Stimulated activated CD8-positive, alpha-beta memory T cell treated with anti-CD3 and anti-CD28 coated beads, Interleukin-4, amount 100 ng/mL, for 1 hour (primary cell): ENCODE measurements at places on chromosomes 5 and 9.

GRCh38 chr9:91477106-91477505 is 53.5 kb upstream of the NFIL3 start:
- DNase-seq = no peak

DNA sequence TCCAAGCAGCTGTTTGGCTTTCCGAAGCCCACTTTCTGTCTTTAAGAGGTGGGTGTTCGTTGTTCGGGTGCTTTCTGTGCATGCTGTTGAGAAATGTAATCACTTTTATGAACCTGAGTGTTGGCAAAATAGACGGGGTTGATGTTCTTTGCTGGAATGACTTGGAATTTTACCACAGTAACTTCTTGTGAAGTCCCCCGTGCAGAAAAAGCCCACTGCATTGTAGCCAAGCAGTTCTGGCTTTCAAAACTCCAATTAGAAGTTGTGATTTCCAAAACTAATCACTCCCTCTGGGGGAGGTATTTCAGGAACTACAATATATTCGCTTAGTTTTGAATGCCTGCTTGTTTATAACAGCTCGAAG is 111.1 kb downstream of the PAM start:
- no peak for DNase-seq

DNA sequence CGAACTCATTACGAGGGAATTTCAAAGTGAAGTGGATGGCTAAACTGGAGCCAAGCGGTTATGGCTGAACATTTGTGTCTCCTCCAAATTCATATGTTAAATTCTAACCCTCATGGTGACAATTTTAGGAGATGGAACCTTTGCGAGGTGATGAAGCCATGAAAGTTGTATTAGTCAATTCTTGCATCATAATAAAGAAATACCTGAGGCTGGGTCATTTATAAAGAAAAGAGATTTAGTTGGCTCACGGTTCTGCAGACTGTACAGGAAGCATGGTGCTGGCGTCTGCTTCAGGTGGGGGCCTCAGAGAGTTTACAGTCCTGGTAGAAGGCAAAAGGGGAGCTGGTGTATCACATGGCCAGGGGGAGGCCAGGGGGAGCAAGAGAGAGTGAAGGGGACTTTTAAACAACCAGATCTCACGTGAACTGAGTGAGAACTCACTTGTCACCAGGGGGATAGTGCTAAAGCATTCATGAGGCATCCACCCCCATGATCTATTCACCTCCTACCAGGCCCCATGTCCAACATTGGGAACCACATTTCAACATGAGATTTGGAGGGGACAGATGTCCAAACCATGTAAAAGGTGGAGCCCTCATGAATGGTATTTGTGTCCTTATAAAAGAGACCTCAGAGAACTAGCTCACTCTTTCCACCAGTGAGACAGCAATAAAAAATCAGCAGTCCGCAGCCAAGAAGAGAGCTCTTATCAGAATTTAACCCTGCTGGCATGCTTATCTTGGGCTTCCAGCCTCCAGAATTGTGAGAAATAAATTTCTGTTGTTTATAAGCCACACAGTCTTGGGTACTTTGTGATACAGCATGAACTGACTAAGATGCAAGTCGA is 143.4 kb downstream of the MTRR start:
- no peak for DNase-seq

DNA sequence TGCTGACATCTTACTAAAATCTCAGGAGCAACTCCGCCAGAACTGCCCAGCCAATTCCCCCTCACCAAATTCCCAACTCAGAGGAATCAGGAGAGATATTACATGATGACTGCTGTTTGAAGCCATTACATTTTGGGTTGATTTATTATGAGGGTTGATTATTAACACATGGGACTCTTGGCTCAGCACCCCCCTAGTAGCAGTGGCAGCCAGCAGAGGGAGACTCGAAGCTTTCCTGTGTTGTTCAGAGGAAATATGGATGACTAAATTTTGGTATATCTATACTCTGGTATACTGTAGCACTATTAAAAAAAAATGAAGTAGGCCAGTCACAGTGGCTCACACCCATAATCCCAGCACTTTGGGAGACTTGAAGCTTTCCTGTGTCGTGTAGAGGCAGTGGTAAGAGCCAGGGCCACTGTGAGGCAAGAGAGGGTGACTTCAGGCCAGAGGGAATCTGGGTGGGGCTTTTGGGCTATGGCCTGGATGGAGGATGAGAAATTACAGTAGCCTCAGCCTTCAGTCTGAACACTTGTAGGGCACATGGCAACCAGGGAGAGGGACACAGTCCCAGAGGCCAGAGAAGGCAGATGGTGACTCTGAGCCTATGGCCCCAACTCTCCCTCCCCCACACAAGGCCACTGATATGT is 111.4 kb downstream of the LHX2 start:
- no peak for DNase-seq

GRCh38 chr9:118094387-118094786 is 390.2 kb downstream of the TLR4 start:
- no peak for DNase-seq

GRCh38 chr9:135282808-135283207 is 195.3 kb downstream of the OLFM1 start:
- no peak for DNase-seq

- no peak for DNase-seq
These were observed 485.5 kb downstream of the BNC2 start for GRCh38 chr9:16384993-16385392.

DNA sequence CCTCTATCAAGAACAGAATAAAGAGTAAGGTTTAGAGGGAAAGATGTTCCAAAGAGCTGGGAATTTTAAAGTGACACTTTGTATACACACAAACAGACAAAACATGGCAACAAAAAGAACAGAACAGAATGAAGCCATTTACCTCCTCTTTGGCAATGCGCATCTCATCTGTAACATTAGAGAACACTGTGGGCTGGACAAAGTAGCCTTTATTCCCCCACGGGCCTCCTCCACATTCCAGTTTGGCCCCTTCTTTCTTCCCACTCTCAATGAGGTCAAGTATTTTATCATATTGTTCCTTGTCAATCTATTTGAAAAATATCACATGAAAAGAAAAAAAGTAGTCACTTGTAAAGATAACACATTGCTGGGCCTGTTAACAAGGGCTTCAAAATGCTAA is 41.0 kb downstream of the ALDH1A1 start:
- DNase-seq = no peak

DNA sequence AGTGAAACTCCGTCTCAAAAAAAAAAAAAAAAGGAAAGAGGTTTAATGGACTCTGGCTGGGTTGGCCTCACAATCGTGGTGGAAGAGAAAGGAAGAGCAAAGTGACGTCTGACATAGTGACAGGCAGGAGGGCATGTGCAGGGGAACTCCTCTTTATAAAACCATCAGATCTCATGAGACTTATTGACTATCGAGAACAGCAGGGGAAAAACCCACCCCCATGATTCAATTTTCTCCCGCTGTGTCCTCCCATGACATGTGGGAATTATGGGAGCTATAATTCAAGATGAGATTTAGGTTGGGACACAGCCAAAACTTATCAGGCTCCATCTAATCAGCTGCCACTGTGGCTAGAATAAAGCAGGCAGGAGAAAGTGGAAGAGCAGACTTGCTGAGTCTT is 610.4 kb upstream of the NUDT12 start:
- no peak for DNase-seq

GRCh38 chr5:127097278-127097677 is 24.0 kb upstream of the C5orf63 start:
- DNase-seq = no peak

DNA sequence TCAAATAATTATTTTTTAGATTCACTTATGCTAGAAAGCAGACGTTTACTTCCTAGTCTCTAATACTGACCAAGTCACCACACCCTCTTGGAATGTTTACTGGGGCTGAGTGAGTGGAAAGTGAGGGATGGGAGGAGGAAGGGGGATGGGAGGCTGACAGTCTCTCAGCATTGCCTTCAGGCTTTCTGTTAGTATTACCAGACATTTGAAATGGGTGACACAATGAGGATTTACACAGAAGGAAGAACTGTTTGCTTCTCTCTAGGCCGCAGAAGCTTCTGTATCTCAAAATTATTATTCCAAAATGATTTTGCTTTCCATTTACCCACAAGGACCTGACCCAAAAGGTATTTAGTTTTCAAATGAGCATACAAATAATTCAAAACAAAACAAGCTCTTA is 232.8 kb upstream of the ZNF608 start:
- no peak for DNase-seq

GRCh38 chr9:70250221-70250620 is 8.6 kb upstream of the SMC5 start:
- DNase-seq = no peak

DNA sequence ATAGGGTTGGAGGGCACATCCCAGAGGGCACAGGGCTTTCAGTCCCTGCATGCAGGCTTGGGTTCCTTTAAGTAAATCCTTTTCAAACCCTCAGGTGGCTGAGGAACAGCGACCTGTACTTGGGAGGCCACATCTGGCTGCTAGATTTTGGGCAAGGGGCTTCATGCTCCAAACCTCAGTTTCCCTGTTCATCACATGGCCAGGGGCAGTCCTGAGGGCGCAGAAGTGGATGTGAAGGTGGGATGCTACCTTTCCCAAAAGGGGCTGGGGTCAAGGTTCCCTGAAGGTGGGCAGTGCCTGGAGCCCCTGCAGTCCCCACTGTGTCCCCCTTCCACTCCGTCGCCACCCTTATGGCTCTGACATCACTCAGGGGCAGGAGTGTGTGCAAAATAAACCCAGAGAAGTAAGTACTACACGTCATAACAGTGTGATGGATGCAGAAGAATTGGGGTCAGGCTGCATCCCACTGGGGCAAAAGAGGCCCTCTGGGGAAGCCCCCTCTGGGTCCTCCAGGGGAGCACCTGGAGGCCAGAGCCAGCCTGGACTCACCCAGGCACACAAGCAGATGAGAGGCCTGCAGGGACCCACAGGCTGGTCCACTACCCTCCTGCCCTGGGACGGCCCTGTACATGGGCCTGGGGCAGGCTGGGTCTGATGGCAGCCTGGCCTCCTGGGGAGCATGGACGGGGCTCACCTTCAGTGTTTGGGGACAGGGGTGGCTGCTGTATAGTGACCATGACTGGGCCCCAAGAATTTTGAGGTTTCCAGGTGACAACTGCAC is 1.9 kb upstream of the CARD19 start:
- no peak for DNase-seq

GRCh38 chr5:76547891-76548524 is 75.2 kb downstream of the F2RL2 start:
- no peak for DNase-seq

DNA sequence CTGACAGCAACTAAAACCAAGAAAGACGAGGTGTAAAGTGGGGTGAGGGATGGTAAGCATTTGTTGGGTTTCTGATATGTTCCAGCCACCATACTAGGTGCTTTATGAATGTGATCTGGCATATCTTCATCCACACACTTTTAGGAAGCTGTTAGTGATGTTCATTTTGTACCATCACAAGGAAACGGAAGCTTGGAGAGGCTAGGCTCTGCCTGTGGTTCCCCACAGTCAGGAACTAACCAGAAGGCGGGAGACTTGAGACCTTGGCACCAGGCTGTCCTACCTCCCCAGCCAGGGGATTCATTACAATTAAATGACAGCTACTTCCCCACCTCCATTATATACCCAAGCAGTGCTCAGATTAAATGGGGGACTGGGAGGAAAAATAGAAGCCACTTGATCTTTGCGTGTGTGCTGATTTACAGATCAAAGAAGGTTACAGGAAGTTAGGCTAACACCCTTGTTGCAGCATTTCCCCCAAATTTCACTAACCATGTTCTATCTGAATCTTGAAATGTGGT is 43.0 kb downstream of the SFXN1 start:
- no peak for DNase-seq

GRCh38 chr9:134029248-134030226 is 4.3 kb downstream of the BRD3OS start:
- no peak for DNase-seq

GRCh38 chr9:28155067-28155466 is 581.8 kb upstream of the C9orf72 start:
- DNase-seq = no peak

GRCh38 chr5:178207183-178207916 is 3.0 kb downstream of the HNRNPAB start:
- DNase-seq = no peak

DNA sequence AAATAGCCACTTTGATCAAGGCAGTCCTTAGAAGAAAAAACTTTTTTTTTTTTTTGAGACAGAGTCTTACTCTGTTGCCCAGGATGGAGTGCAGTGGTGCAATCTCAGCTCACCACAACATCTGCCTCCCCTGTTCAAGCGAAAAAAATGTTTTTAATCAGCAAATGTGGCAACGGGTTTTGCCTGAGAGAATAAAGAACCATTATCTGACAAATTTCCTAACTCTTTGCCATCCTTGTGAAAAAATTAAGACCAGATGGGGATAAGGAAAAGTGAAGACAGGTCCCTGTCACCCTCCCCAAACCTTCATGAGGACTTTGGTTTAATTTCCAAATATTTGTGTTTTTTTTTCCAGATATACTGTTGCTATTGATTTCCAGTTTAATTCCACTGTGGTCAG is 107.3 kb upstream of the SPOCK1 start:
- no peak for DNase-seq

GRCh38 chr9:121439711-121440664 is 59.7 kb downstream of the GGTA1 start:
- no peak for DNase-seq

DNA sequence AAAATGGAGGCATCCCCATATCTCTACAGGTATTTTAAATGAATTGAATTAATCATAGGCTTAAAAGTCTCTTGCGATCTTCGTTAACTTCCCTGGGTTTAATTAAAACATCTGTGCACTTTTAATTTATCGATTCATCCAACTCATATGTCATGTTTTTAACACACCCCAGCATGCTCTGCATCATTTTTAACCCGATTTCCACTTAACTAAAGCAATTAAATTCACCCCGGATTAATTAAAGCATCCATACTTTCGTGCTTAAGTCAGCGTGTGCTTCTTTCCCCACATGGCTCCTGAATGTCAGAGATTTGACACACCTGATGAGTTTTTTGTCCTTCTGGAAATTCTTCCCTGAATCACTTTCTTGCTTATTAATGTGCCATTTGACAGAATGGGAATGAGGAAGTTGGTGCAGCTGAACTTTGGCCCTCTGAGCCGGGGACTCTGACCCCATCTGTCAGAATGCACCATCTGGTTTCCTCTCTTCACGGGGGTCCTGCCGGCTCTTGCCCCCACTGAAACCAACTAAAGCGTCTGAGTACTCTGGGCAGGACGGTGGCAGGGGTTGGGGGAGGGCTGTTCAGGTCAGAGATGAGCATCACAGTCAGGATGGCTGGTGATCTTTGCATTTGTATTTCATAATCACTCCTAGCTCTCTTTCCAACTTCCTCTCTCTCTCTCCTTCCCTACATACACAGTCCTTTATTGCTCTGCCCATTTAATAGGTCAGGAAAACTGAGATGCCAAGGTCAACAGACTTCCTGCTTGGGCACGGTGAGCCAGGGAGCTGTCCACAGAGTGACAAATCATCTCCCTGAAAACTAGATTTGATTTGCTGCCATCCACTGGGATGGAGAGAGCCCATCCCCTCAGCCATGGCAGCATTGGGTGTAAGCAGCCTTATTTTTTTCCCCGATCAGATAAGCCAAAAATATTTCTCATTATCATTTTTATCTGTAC is 180.3 kb upstream of the WWC1 start:
- no peak for DNase-seq

DNA sequence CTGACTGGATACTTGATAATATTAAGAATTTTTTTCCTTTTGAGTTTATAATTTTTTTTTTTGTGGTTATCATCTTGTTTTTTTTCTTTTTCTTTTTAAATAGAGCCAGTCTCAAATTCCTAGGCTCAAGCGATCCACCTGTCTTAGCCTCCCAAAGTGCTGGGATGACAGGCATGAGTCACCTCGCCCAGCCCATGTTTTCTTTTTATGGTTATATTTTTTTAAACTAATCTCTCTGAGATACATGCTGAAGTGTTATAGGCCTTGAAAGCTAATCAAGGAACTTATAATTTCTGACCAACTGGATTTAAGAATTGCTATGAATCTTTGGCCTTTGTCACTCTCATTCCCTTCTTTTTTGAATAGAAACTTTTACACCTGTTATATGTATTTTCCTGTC is 6.8 kb upstream of the AMACR start:
- DNase-seq = no peak
